ENCODE measurements at places on chromosomes 1 and 21. TPM values are rescaled to one million over a fixed set of nuclear protein-coding genes. Genes with fewer than 3 reads are reported as not detected.

PHACTR4 gene
- 29.0 TPM for total RNA-seq

SPATA46 gene
- not detected for total RNA-seq

- no peak for DNase-seq
Observed at GRCh38 chr1:66696771-66697170, 55.5 kb upstream of the DYNLT5 start.

GRCh38 chr1:40769815-40770214, 13.8 kb upstream of the KCNQ4 start:
- no peak for DNase-seq

DNA sequence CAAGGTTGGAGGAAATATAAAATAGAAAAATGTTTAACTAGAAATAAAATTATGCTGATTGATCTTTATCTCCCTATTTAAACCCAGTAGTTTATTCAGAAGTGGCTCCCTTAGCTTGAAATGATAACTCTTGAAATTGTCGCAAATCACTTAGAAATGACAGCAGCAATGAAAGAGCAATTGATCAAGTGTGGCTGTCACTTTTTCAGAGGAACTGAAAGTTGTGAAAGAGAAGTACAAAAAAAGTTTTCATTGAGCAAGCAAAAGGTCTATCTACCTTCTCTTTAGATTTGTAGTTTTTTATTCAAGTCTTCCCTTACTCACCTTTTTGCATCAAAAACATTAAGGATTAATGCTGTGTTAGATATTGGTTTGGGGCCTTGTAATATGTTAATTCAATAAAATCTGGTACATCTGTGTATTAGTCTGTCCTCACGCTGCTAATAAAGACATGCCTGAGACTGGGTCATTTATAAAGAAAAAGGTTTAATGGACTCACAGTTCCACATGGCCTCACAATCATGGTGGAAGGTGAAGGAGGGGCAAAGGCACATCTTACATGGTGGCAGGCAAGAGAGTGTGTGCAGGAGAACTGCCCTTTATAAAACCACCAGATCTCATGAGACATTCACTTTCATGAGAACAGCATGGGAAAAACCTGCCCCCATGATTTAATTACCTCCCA, 48.3 kb downstream of the LRRC8C start:
- no peak for DNase-seq

GRCh38 chr1:206582971-206583706, 29.1 kb downstream of the EIF2D start:
- DNase-seq, result no peak

KIAA1614 gene
- total RNA-seq, result 7.9 TPM

BRDT gene
- total RNA-seq, result not detected

DNA sequence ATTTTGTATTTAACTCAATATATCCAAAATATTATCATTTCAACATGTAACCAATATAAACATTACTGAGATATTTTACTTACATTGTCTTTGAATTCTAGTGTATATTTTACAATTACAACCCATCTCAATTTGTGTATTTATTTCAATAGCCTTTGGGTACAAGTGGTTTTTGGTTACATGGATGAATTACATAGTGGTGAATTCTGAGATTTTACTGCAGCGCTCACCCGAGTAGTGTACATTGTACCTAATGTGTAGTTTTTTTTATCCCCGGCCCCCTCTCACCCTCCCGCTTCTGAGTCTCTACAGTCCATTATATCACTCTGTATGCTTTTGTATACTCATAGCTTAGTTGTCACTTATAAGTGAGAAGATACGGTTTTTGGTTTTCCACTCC, 117.0 kb upstream of the GALNT2 start:
- DNase-seq, result no peak

GBP1 gene
- 10.1 TPM for total RNA-seq

GRCh38 chr1:22452481-22452957, 868 bp downstream of the ZBTB40 start:
- no peak for DNase-seq

GRCh38 chr1:156858555-156858956, 361 bp downstream of the INSRR start:
- DNase-seq, result no peak

- no peak for DNase-seq
Observed at GRCh38 chr21:37367336-37367702, 746 bp downstream of the DYRK1A start.

OLFML2B gene
- 5.2 TPM for total RNA-seq

ASCL5 gene
- not detected for total RNA-seq

Measured in suprapubic skin (tissue), 4 donors.